ENCODE measurements at places on chromosomes 2 and 18. TPM values are rescaled to one million over a fixed set of nuclear protein-coding genes. Genes with fewer than 3 reads are reported as not detected.

- peaks cover 70% of the 10 kb centered on the region for H3K36me3 ChIP-seq
- no peaks in the 10 kb centered on the region for H3K27me3 ChIP-seq
- ATAC-seq: no peak
- no peak overlapping the region for H3K4me3 ChIP-seq
- H3K27ac ChIP-seq: peak overlapping the region; percentile 84
These were observed 25.3 kb upstream of the RPL31 start for GRCh38 chr2:100976645-100977391.

The PEX13 gene
- 39.0 TPM for total RNA-seq

The RAB17 gene
- total RNA-seq: 0.81 TPM

- no peak overlapping the region for H3K4me3 ChIP-seq
- no peaks in the 10 kb centered on the region for H3K27me3 ChIP-seq
- H3K27ac ChIP-seq: no peak overlapping the region
- H3K4me1 ChIP-seq: peaks cover 31% of the 10 kb centered on the region
- no peak for ATAC-seq
- no peaks in the 10 kb centered on the region for H3K36me3 ChIP-seq
These were observed 157.5 kb upstream of the CAVIN2 start for GRCh38 chr2:192004188-192004963.

- H3K36me3 ChIP-seq: no peaks in the 10 kb centered on the region
- H3K27ac ChIP-seq: peak overlapping the region; percentile 65
- no peak for ATAC-seq
- H3K27me3 ChIP-seq: no peaks in the 10 kb centered on the region
- no peak overlapping the region for H3K4me3 ChIP-seq
These were observed 10.8 kb downstream of the SNED1 start for GRCh38 chr2:241009191-241009590.

The RIT2 gene
- total RNA-seq: not detected

DNA sequence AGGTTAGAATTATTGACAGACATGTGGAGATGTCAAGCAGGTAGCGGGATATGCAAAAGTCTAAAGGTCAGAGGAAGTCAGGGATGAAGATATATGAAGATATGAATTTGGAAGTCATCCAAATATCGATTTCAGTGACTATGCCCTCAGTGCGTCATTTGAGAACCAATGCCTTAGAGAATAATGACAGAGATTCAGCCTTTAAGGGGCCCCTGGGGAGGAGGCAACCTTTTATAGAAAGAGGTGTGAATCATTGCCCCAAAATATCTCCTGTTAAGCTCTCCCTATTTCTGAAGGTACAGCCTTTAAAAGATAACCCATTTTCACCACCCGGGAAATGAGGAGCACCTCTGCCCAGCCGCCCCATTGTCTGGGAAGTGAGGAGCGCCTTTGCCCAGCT lies 223.4 kb downstream of the NCKAP5 start:
- ATAC-seq: no peak
- no peaks in the 10 kb centered on the region for H3K4me1 ChIP-seq
- H3K27me3 ChIP-seq: no peaks in the 10 kb centered on the region

DNA sequence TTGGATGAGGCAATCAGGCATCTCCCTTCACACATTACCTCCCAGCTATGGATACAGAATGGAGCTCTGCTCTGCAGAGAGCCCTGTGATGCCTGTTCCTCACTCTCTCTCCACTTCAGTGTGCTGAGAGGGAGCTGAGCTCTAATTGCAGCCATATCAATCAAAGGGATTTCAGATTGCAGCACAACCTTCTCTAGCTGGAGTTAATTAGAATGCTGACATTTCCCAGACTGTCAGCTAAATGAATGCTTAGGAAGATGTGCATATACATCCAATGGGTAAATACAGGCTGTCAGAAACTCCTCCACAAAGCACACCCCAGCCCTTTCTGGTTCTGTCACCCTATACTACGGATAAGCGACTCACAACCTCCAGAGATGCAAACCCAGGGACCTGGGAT lies 402.6 kb downstream of the EIPR1 start:
- no peaks in the 10 kb centered on the region for H3K36me3 ChIP-seq
- no peak for ATAC-seq
- no peaks in the 10 kb centered on the region for H3K27me3 ChIP-seq
- no peak overlapping the region for H3K4me3 ChIP-seq
- no peak overlapping the region for H3K27ac ChIP-seq
- no peaks in the 10 kb centered on the region for H3K4me1 ChIP-seq

Measured in gastroesophageal sphincter (tissue), 4 donors.